Activated naive CD8-positive, alpha-beta T cell treated with anti-CD3 and anti-CD28 coated beads for 36 hours (primary cell): ENCODE measurements at places on chromosomes 3 and 15. TPM values are rescaled to one million over a fixed set of nuclear protein-coding genes. Genes with fewer than 3 reads are reported as not detected.

- DNase-seq, result peak; percentile 55
Observed at GRCh38 chr3:79019137-79019923, 748.5 kb downstream of the ROBO1 start.

DNA sequence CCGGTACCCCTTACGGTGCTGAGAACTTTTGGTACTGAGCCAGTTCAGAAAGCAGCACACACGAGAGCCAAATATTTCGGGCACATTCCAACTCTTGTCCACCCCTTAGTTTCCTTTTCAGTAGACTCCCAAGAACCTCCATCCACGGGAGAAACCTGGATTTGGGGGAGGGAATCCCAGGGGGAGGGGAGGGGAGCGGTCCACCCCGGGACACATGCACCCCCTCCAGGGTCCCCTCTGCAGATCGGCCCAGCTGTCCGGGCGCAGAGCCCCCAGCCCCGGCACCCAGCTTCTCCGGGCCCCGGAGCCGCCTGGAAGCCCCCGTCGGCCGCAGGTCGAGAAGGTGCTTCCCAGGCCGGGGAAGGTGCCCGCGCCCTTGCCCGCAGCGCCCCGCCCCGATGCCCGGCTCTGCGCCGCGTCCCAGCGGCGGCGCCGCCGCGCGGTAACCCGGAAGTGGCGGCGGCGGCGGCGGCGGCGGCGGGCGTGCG lies 455 bp upstream of the ABHD17C start:
- peaks cover 4% of the 10 kb centered on the region for H3K27me3 ChIP-seq
- peaks cover 7% of the 10 kb centered on the region for H3K36me3 ChIP-seq
- peak overlapping the region; percentile 3 for H3K27ac ChIP-seq
- peak; percentile 35 for DNase-seq
- H3K4me1 ChIP-seq, result peaks cover 23% of the 10 kb centered on the region

DNA sequence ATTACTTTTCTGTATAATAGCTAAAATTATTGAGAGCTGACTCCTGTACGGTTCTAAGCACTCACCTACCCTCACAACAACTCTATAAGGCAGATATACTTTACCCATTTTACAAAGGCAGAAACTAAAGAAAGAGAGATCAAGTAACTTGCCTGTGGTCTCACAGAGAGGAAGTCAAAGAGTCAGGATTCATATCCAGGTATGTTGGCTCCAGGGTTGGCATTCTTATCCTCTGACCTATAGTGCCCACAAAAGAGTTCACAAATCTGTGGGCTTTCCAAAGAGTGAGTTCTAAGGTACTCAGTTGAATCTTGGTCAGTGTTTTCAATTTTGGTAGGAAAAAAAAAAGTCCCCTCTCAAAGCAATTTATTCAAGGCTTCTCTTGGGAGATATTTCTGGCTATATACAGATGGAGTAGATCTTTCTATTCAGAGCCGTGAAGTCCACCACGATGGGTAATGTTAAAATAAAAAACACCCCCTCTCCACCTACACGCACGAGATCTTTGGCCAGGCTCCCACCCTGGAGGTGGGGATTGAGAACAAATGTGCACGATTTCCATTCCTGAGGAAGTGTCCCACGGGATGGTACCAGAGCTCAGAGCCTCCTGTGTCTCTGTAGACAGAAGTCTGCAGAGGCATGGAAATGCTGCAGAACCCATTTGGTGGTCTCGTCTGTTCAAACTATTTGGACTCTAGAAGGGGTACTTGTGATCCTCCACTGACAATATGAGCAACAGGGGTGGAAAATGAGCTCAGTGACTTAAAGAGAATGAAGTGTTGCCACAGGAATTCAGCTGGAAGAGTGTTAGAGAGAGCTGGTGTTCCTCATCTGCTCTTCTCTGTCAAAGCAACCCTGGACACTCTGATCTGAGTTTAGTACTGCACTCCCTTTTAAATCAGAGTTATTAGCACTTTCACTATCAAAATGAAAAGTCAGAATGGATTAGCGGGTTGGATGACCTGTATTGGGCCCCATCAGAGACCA lies 212.1 kb upstream of the EIF1B start:
- DNase-seq, result no peak
- no peak overlapping the region for H3K27ac ChIP-seq
- no peak overlapping the region for H3K4me3 ChIP-seq
- no peaks in the 10 kb centered on the region for H3K4me1 ChIP-seq
- H3K36me3 ChIP-seq, result no peaks in the 10 kb centered on the region

GRCh38 chr15:96606617-96607016 lies 276.1 kb downstream of the NR2F2 start:
- no peak overlapping the region for H3K4me3 ChIP-seq
- DNase-seq, result no peak
- peaks cover 5% of the 10 kb centered on the region for H3K27me3 ChIP-seq
- H3K36me3 ChIP-seq, result no peaks in the 10 kb centered on the region
- no peaks in the 10 kb centered on the region for H3K4me1 ChIP-seq
- H3K27ac ChIP-seq, result no peak overlapping the region

DNA sequence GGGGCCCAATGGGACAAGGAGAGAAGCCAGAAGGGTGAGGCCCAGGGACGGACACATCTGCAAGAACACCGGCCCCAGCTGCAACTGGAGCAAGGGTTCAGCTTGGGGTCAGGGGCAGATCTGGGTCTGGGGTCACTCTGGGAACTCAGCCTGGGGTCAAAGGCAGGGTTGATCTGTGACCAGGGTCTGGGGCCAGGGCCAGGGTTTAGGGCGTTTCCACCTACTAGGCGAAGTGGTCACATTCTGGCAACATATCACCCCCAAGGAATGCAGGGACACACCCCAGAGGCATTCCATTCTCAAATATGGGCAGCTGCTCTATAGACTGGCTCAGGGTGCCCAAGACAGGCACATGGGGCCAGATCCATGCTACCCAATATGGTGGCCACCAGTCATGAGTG lies 9.0 kb downstream of the UROC1 start:
- no peaks in the 10 kb centered on the region for H3K4me1 ChIP-seq
- no peak overlapping the region for H3K27ac ChIP-seq
- H3K36me3 ChIP-seq, result no peaks in the 10 kb centered on the region
- no peaks in the 10 kb centered on the region for H3K27me3 ChIP-seq
- DNase-seq, result no peak

GRCh38 chr15:95498961-95499360 lies 831.5 kb upstream of the NR2F2 start:
- H3K4me1 ChIP-seq, result peaks cover 7% of the 10 kb centered on the region
- H3K27me3 ChIP-seq, result peaks cover 25% of the 10 kb centered on the region
- DNase-seq, result no peak
- H3K36me3 ChIP-seq, result no peaks in the 10 kb centered on the region
- no peak overlapping the region for H3K4me3 ChIP-seq

SGO1 gene
- 26.8 TPM for total RNA-seq

TGM5 gene
- total RNA-seq, result 0.38 TPM

- no peaks in the 10 kb centered on the region for H3K36me3 ChIP-seq
- H3K27me3 ChIP-seq, result peaks cover 10% of the 10 kb centered on the region
- no peak overlapping the region for H3K4me3 ChIP-seq
- H3K4me1 ChIP-seq, result no peaks in the 10 kb centered on the region
Observed at GRCh38 chr3:130825762-130826299, 68.1 kb upstream of the ATP2C1 start.

- no peak overlapping the region for H3K4me3 ChIP-seq
- no peak overlapping the region for H3K27ac ChIP-seq
- DNase-seq, result no peak
- no peaks in the 10 kb centered on the region for H3K4me1 ChIP-seq
Observed at GRCh38 chr3:19456738-19457137, 308.4 kb downstream of the KCNH8 start.

GRCh38 chr3:122004991-122005565 lies 17.0 kb downstream of the ILDR1 start:
- H3K27me3 ChIP-seq, result peaks cover 35% of the 10 kb centered on the region
- H3K27ac ChIP-seq, result no peak overlapping the region
- H3K4me1 ChIP-seq, result peaks cover 12% of the 10 kb centered on the region
- no peaks in the 10 kb centered on the region for H3K36me3 ChIP-seq

CEP70 gene
- 10.0 TPM for total RNA-seq

GRCh38 chr3:4504340-4505261 lies 11.5 kb downstream of the ITPR1 start:
- peaks cover 26% of the 10 kb centered on the region for H3K36me3 ChIP-seq
- peaks cover 63% of the 10 kb centered on the region for H3K4me1 ChIP-seq
- peak overlapping the region; percentile 85 for H3K4me3 ChIP-seq
- peak overlapping the region; percentile 92 for H3K27ac ChIP-seq
- DNase-seq, result no peak

BFSP2 gene
- not detected for total RNA-seq

GRCh38 chr15:81049835-81050234 lies 49.1 kb downstream of the TLNRD1 start:
- H3K27ac ChIP-seq, result no peak overlapping the region
- no peaks in the 10 kb centered on the region for H3K27me3 ChIP-seq
- H3K36me3 ChIP-seq, result peaks cover 3% of the 10 kb centered on the region
- H3K4me1 ChIP-seq, result peaks cover 4% of the 10 kb centered on the region
- no peak overlapping the region for H3K4me3 ChIP-seq
